ENCODE measurements at places on chromosomes 7 and 10.

DNA sequence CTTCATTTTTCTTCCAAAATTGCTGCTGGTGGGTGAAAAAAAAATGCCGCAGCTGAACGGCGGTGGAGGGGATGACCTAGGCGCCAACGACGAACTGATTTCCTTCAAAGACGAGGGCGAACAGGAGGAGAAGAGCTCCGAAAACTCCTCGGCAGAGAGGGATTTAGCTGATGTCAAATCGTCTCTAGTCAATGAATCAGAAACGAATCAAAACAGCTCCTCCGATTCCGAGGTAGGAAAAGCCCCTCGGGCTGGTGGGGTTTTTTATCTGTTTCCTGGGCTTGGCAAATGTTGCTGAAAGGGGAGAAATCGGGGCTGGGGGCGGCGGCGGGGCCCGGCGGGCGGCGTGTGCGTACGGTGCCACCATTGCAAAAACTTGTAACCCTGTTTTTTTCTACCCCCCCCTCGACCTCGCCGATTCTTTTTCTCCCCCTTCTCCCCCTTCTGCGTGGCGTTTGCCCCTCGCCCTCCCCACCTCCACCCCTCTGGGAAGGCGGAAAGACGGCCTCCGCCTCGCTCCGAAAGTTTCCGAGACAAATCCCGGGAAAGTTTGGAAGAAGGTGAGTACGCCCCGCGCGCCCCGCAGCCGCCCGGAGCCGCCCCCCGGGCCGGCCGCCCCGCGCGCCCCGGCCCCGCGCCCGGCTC, 789 bp downstream of the TCF7L2 start:
- peak; percentile 88 for DNase-seq

- no peak for DNase-seq
These were observed 1.1 kb downstream of the SFMBT2 start for GRCh38 chr10:7409732-7410168.

GRCh38 chr10:44334621-44335184, 50.2 kb downstream of the CXCL12 start:
- no peak for DNase-seq

- peak; percentile 42 for DNase-seq
These were observed 257.8 kb downstream of the SNX10 start for GRCh38 chr7:26549281-26549944.

DNA sequence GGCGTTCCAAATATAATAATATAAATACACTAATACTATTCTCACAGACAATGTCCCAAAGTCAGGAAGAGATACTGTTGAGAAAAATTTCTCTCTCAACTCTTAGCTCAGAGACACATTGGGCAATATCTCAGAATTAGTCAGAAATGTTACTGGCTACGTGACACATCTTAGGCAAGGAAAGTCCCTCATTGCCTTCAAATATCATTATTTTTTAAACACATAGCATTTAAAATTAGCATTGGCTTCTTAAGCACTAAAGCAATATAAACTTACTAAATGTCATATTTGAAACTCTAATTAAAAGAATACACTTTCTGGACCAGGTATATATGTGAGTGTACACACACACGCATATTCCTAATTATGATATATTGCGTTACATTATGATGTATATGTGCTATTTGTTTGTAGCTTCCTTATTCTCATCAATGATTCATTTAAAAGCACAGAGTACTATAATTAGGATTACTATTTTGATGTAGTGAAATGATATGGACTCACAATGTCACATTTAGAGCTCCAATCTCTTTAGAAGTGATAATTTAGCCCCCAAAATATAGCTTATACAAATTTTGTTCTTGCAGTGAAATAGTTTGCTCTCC, 255.8 kb downstream of the TWIST1 start:
- DNase-seq = no peak

DNA sequence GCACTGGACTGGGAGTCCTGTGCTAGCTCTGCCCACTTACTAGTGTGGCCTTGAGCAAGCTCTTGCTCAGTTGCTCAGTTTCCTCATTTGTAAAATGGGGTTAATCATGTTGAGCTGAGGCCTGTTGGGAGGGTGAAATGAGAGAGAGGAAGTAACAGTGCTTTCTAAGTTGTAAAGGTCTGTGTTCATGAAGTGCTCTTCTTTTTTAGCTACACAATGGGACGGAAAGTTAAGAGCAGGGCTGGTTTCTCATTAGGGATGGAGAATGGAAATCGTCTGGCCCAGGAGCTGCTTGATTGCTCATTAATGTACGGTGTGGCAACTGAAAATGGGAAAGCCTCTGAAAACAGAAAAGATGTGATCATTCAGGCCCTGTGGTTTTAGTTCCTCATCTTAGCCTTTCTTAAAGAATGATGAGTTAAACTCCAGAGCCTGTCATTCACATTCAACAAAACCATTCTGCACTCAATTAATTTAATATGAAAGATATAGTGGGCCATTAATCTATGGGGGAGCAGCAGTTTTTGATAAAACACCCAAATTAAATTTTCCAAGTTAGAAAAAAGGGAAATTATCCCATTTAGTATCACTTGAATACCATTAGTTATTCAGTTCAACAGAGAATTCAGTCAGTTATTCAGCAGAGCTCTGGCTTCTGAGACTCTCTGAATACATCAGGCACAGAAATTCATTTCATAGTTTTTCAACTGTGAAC, 60.5 kb downstream of the SH2D4B start:
- no peak for DNase-seq

- no peak for DNase-seq
These were observed 649.2 kb downstream of the SORCS1 start for GRCh38 chr10:106515206-106515790.

DNA sequence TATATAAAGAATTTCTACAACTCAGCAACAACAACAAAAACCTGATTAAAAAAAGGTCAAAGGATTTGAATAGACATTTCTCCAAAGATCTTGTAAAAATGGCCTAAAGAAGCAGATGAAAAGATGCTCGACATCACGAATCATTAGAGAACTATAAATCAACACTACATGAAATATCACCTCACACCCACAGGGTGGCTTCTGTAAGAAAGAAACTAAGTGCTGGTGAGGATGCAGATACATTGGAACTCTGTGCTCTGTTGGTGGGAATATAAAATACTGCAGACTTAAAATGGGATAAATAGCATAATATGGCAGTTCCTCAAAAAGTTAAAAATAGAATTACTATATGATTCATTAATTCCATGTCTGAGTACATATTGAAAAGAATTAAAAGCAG, 38.3 kb upstream of the CDCA7L start:
- DNase-seq = no peak

DNA sequence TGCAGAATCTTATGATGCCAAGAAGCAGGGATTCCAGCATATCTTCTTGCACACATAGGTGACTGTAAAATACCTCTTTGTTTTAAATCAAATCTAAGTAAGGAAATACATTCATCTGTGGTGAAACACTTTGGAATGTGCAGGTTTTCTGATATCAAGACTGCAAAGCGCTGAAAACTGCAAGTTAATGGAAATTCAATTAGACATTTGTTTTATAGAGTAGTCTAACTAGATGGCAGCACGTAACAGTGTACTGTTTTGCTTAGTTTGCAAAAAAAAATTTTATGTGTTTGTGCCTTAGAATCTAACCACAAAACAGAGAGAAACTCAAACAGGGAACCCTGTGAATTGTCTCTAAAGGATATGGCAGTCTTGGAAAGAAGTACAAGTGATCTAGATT, 259.2 kb downstream of the HDAC9 start:
- no peak for DNase-seq

DNA sequence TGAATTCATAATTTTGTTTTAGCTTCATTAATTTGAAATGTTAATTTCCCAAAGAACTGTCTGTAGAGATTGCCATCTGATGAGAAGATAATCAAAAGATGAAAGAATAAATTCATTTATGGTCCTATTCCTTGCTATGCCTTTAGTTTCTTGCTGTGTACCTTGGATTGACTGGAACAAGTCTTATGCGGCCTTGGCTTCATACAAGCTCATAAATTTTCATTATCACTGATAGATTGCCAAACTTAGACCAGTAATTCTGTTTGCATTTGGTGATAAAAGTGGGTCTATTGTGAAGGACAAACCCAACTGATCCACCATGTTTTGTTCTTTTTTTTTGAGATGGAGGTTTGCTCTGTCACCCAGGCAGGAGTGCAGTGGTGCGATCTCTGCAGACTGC, 48.2 kb downstream of the ARID5B start:
- no peak for DNase-seq

DNA sequence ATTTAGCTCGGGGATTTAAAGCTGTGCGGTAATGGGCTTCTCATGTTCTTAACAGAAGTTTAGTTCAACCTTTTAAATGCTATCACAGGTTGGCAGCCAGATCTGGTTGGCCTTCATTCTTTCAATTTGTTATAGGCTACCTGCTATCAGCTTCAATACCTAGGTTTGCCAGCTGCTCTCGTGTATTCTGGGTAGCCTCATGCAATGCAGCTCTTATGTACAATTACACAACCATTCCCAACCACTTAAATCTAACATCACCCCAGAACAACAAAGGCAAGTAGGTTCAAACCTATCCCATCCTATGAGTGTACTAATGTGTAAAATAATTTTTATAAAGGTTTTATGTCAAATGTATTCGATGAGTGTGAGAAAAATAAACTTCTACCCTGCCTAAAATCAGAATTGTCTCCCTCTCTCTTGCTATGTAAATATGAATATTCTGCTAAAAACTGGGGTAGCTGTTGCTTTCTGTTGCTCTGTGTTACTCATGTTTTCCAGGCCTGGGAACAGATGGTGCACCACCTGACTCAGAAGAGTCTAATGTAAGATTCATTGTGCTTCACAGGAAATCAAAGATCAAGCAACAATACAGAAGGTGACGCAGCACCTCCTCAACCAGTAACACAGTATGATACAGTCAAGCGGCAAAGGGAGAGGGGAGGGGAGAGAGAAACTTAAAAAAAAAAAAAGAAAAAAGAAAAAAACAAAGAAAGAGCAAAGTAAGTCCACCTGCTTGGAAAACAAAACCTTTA, 188.6 kb downstream of the ETV1 start:
- peak; percentile 22 for DNase-seq

DNA sequence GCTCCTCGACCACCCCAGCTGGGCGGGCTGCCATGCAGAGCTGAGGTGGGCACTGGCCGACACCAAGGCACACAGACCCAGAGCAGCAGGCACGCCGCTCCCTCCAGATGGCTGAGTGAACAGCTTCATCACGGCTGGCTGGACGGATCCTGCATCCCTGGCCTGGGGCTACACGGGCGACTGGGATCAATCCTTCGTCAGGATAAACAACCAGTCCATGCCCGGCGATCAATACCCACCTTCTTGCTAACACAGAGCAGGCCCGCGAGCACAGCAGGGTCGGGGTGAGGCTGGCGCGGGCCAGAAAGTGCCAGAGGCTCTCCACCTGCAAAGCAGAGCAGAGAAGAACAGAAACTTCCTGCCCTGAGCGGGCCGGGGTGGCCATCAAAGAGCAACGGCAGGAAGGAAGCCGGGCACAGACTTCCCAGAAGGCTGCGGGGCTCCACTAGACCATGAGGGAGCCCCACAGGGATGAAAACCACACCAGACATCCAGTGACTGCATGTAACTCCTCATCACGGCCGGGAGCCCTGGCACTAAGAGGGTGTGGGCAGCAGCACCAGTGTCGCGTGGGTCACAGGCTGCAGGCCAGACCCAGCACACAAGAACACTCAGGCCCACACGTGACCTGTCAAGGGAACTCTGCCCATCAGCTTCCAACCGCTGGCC, 166.4 kb downstream of the MAD1L1 start:
- DNase-seq = no peak

DNA sequence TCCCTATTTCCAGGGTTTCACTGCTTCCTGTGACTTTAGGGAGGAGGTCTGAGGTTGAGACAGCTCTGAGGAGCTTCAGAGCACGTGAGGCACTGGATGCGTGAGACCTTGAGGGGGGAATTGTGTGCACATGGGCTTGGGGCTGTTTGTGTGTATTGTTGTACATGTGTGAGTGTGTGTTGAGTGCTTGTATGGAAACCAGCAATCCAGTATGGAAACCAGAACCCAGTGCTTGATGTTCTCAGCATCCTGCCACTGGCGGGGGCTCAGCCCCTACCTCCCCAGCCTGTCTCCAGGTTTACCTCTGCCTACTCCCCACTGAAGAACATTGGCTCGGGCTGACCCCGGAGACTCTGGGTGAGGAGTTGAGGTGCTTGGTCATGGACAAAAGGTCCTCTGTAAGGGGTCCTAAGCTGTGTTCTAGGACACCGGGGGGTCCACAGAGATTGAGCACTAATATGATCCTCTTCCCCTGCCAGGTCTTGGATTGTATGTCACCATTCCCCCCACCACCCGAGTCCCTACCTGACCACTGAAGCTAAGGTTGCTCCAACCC, 20.8 kb downstream of the SFTPD start:
- no peak for DNase-seq

GRCh38 chr7:106109521-106110237, 2.4 kb downstream of the SYPL1 start:
- DNase-seq = no peak

DNA sequence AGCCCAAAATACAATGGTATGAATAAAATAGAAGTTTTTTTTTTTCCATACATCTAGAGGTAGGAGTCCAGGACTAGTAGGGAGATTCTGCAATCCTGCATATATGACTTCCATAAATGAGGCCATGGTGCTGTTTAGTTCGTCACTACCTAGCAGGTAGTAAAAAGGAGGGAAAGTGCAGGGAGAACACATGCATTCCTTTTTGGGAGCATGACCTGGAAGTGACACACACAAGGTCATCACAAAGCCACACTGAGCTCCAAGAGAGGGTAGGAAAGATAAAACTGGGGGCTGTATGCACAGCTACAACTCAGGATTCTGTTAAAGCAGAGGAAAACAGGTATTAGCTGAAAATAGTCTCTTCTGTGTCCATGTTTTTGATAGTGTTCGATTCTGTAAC, 2.2 kb downstream of the CROT start:
- DNase-seq = no peak

DNA sequence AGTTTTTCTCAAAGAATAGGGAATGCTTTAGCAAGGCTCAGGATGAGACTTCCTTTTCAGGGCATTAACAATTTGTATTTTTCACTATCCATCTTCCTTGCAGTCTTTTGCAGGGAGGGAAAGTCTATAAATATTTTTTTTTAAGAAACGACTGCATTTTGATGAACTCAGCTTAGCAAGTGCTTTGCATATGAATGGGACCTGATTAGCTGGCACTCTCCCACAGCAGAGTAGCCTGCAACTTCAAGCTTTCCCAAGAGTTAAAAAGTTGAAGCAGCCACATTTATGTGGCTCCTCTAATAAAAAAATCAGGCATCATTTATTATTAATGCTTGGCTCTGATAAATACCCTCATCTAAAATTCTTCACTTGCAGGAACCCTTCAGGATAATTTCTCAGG, 134.0 kb downstream of the GRID1 start:
- no peak for DNase-seq

DNA sequence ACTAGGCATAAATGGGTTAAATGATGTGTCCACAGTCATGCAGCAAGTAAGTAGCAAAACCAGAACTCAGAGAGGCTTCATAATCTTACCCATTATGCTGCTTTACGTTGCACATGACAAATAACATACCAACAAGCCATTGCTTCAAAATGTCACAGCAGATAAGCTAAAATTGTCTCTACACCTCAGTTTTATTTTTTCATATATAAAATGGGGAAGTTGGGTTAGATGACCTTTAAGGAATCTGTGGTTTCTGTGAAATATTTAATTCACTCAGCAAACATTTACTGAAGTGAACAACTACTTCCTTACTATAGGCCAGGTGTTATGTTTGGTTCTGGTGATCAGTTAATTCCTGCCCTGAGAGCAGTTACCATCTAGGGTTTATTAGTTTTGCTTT, 2.2 kb upstream of the ASCC1 start:
- no peak for DNase-seq

- no peak for DNase-seq
These were observed 59.8 kb downstream of the GRID1 start for GRCh38 chr10:86306628-86307278.

All from upper lobe of left lung (tissue), 6 donors.